MV-4-11 (cell line): ENCODE measurements at places on chromosomes 3 and 15.

DNA sequence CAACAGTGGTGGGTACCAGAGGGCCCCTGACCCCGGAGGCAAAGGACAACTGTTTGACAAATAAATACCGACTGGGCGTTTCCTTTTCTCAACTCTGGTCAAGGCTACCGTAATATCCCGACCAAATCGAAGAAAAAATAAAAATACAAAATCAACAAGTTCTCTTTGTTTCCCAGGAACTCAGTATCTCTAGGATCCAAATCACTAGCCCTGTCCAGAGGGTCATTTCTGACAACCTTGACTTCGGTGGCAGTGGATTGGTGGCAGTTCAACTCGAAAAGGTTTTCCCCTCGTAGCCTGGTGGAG is 456 bp upstream of the DGKG start:
- DNase-seq = no peak

DNA sequence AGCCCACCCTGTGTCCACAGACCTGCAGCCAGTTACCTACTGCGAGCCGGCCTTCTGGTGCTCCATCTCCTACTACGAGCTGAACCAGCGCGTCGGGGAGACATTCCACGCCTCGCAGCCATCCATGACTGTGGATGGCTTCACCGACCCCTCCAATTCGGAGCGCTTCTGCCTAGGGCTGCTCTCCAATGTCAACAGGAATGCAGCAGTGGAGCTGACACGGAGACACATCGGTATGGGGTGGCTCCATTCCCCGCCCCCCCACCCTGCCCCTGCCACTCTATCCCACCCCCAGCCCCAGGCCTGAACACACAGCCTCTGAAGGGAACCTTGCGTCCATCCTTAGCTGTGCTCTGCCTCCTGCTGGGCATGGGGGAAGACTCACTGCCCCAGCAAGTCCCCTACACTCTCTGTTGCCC is 73.2 kb downstream of the AAGAB start:
- no peak for DNase-seq

GRCh38 chr3:5977331-5977730 is 789.8 kb downstream of the EDEM1 start:
- DNase-seq = no peak

GRCh38 chr3:37695138-37695537 is 166.5 kb upstream of the CTDSPL start:
- DNase-seq = no peak
